ENCODE measurements at places on chromosomes 5 and 9.

DNA sequence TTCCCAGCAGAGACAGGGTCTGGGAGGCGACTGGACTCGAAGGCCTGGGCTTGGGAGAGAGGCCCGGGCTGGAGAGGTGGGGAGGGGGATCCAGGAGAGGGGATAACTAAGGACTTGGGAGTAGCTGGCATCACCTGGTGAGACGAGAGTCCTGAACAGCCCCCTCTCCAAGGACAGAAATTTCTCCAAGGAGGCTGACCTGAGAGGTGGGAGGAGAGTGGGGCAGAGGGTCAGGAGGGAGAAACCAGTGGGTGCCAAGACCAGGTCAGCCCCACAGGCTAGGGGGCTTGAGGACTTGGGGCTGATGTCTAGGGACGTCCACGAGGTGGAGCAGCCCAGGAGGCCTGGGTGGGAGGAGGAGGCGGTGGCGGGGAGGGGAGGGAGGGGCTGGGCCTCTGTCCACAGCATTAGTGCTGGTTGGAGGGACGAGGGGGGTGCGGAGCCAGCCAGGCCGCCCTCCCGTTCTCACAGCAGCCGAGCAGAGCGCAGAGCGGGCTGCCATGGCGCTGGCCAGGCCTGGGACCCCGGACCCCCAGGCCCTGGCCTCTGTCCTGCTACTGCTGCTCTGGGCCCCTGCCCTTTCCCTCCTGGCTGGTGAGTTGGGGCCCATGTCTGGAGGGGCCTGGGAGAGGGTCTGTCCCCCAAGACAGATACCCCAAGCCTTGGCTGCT lies at the start of gene CRB2:
Gene CRB2, plus strand, starts transcription at position 437 of the 671 bp plus-strand sequence. Its CDS starts 64 bp downstream, at position 501.
- no peak for DNase-seq

DNA sequence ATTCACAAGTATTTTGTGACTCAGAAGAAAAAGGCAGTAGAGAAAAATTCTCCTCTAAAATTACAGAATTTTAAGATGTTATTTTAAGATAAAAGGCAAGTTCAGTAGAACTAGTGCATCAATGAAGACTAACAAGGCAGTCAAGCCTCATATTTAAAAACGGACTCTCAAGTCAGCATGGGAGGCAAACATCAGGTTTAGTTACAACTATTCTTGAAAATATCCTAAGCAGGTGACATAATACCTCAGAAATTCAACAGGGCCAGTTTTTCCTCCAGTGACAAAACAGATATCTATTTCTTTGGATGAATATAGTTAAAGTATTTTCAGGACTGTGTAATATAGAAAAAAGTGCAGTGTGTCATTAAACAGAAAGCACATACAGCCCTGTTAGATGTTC lies 194.0 kb upstream of the NMUR2 start:
- no peak for DNase-seq

DNA sequence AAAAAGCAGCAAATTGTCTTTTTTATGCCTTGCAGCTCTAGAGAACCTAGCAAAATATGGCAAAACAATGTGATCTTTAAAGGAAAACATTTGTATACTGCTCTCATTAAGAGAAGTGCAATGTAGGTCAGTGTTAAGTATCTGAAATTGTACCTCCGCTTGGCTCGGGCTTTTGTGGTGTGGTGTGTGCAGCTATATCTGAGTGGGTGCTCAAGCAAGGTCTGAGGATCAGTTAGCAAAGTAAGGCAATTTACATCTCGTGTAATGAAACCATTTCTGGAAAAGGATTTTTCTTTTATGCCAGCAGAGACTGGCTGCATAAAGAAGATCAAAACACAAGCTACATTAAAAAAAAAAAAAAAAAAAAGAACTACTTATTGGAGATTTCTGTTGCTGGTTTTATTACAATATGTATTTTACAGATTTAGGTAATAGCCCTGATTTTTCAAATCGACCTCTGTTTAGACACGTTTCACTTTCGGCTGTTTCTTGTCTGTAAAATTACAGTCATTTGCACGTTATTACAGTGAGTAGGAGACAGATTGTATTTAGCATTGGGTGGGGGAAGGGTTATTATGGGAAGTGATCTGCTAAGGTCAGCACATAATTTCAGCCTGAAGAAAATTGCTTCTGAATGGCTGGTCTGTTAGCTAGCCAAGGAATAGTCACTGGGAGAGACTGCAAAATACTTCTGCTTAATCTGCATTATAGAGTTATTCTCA lies 7.9 kb upstream of the ZNF608 start:
- no peak for DNase-seq

- DNase-seq: peak; percentile 2
Measured at GRCh38 chr5:164013077-164013670, 507.8 kb downstream of the MAT2B start.

- DNase-seq: no peak
Measured at GRCh38 chr9:112065806-112066606, 109.1 kb downstream of the SUSD1 start.

DNA sequence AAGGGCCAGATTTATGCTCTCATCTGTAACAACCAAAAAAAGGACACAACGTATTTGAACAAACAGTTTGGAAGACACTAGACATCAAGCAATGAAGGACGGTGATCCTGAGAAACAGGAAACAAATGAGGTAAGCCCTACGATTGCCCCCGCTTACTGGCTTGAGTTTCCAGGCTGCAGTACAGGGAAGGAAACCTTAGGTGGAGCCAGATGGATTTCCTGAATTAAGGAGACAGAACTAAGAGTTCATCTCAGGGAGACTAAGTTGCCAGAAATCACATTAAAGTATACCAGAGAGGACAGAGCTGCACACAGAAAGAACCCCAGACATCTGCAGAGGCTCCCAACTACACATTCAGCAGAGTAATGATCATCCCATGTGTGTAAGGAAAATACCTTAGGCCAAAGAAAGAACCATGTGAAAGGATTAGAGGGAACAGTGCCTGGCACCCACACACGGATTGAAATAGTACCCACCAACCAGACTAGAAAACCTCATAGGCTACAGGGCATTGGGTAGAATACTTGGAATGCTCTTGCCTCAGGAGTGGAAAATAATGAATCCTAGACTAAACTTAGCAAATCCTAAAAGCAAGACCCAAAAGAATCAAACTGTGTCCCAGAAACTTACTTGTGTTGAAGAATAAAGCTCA lies 99.3 kb upstream of the NIPBL start:
- DNase-seq: no peak

- no peak for DNase-seq
Measured at GRCh38 chr9:135884328-135885035, 22.9 kb downstream of the CAMSAP1 start.

DNA sequence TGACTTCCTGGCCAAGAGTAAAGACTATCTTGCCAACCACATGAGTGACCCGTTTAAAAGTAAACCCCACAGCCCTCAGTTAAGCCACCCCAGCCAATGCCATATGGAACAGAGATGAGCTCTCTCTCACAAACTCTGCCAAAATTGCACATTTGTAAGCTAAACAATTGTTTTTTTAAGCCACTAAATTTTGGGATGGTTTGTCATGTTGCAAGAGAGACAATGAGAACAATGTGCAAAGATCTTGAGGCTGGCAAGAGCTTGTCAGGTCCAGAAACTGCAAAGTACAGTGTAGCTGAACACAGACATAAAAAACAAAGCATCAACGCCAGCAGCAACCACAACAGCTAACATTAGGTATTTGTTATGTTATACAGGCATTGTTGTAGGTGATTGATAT lies 27.8 kb downstream of the HOMER1 start:
- DNase-seq: no peak

DNA sequence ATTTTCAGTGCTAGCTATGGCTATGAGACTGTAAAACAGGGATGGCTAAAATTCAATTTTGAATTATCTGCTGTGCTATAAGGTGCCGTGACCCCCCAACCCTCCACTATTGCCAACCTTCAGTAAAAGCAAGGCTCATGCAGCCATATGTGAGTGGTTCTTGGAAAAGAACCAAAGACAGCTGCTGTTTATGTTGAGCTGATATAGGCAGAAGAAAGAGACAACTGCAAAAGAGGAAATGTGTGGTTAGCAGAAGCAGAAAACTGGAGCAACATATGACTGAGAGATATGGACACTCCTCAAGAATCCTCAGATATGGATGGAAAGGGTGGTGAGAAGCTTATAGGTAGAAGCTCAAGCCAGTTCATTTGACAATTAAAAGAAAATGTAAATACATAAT lies 200.3 kb downstream of the TLE1 start:
- no peak for DNase-seq

DNA sequence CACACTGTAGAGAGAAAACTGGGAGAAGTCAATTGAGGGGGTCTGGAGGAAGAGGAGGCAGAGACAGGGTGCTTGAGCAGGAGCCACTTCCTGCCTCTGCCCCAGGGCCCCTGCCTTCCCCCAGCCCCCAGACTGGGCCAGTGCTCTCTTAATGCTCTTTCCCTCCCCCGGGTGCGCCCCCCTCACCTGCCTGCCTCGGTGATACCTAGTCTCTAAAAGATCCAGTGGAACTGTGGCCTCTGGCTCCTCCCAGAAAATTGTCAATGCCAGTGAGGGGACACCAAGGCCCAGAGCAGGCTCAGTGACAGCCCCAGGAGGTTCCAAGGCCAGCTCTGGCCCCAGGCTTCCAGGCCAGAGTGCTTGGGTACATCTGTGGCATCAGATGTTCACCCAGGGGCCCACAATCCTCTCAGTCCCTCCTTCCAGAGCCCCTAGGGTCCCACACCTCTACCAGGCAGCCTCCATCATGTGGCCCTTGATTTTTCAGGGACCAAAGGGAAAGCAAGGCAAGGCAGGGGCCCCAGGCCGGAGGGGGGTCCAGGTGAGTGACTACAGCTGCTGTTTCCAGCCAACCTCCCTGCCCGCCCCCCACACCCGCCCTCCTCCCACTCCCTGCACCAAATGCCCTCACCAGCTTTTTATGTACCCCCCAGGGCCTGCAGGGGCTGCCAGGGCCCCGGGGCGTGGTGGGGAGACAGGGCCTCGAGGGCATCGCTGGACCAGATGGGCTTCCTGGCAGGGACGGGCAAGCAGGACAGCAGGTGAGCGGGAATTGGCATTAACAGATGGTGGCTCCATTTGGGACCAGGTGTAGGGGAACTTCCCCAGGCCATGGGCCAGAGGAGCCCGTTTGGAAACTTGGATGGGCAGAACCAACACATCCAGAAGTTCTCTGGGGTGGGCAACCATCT lies 33.1 kb upstream of the ORM1 start:
- DNase-seq: no peak

- DNase-seq: no peak
Measured at GRCh38 chr5:82828211-82828610, 249.0 kb downstream of the TMEM167A start.

- no peak for DNase-seq
Measured at GRCh38 chr9:137784641-137785513, 92.7 kb upstream of the CACNA1B start.

DNA sequence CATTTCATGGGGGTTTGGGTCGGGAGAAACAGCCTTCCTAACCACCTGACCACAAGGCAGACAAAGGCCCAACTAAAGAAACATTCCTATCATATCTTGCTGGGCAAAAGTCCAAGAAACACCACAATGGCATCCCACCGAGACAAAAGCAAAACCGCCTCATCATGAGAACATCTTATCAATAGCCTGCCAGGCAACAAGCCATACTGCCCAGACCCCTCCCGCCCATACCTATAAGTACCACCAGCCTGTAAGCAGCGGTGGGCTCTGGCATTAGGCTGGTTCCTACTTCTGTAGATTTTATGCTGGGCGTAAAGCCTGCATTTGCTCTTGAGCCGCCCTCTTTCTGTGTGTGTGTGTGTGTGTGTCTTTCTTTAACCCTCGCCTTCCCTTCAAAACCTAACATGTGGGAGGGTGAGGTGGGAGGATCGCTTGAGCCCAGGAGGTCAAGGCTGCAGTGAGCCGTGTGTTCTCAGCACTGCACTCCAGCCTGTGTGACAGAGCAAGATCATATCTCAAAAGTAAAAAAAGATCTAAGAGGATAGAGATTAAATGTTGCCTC lies 56.9 kb downstream of the PDE6A start:
- no peak for DNase-seq

GRCh38 chr9:132042324-132042723 lies 37.3 kb downstream of the MED27 start:
- DNase-seq: no peak

DNA sequence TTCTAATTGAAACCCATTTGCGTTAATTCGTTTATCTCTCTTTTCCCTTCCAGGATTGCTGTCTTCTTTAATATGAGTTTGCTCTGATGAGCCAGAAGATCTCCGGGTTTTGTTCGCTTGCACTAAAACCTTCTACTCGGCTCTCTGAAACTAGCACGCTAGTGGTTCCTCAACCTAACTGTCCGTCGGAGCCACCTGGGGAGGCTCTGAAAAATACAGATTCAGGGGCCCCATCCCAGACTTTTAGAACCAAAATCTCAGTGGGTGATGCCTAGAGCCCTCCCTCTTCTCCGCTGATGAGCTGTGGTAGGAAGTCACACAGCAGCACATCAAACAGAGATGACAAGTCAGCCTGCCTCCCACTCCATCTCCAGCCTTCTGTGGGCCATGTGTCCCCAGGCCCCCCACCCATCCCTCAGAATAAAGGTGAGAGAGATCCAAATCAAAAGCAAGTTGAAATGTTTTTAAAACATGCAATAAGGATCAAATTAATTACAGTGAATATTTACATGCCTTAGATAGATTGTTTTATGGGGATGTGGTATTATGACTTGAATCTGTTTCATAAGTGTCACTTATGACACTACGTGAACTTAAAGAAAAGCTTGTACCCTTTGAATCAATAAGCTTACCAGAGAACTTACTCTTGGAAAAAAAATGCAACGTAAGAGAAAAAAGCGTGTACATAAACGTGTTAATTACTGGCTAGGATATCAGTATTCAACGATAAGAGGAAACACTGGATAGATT lies 16.4 kb downstream of the FCN2 start:
- no peak for DNase-seq

GRCh38 chr9:95627802-95628201 lies 111.0 kb upstream of the PTCH1 start:
- DNase-seq: no peak
